ENCODE measurements at places on chromosomes 1 and 21.

- DNase-seq = no peak
Observed at GRCh38 chr1:231194843-231195516, 33.1 kb downstream of the TRIM67 start.

- peak; percentile 89 for DNase-seq
Observed at GRCh38 chr1:155086128-155086741, 7.6 kb downstream of the EFNA3 start.

GRCh38 chr1:58816747-58817221 is 32.9 kb upstream of the JUN start:
- DNase-seq = no peak

GRCh38 chr1:230542681-230543080 is 99.6 kb upstream of the COG2 start:
- DNase-seq = no peak

GRCh38 chr1:236151739-236152424 is 9.5 kb downstream of the GPR137B start:
- no peak for DNase-seq

DNA sequence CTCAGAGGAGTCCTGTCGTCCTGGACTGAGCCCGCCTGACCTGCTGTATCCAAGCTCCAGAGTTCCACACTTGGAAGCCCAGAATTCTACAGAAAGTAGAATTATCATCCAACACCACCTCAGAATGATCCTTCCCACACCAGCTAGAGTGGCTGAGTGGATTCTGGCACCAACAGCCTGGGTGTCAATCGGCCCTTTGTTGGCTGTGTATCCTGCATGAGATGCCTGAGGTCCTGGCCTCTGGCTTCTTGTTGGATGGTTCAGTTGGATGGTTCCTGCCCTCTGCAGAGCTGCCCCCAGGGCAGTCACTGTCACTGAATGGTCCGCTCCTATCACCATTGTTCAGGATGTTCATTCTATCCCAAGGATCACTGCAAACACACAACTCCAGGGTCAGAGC is 49.8 kb downstream of the PGBD5 start:
- no peak for DNase-seq

DNA sequence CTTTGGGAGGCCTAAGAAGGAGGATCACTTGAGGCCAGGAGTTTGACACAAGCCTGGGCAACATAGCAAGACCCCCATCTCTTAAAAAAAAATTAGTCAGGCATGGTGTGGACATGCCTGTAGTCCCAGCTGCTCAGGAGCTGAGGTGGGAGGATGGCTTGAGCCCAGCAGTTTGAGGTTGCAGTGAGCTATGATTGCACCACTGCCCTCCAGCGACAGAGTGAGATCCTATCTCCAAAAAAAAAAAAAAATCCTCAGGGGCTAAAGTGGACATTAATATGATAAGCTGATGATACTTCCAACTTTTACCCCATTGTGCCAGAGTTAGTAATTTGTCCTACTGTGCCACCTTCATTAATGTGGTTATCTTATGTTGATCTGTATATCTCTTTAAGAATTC is 327.8 kb upstream of the FMN2 start:
- peak; percentile 70 for DNase-seq

GRCh38 chr1:167409183-167409582 is 109.1 kb downstream of the CD247 start:
- peak; percentile 14 for DNase-seq

- no peak for DNase-seq
Observed at GRCh38 chr1:64398936-64399335, 71.0 kb upstream of the CACHD1 start.

GRCh38 chr1:220579317-220579716 is 51.4 kb downstream of the MARK1 start:
- no peak for DNase-seq

- no peak for DNase-seq
Observed at GRCh38 chr21:20308586-20309315, 689.5 kb upstream of the NCAM2 start.

DNA sequence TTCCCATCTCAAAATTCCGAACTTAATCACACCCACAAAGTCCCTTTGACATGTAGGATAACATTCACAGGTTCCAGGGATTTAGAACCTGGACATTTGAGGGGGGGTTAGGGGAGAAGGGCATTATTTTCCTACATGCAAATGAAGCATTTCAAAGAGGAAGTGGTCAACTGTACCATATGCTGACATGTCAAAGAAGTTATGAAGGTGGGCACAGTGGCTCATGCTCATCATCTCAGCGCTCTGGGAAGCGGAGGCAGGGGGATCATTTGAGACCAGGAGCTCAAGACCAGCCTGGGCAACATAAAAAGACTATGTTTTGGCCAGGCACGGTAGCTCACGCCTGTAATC is 35.7 kb downstream of the PTP4A2 start:
- no peak for DNase-seq

DNA sequence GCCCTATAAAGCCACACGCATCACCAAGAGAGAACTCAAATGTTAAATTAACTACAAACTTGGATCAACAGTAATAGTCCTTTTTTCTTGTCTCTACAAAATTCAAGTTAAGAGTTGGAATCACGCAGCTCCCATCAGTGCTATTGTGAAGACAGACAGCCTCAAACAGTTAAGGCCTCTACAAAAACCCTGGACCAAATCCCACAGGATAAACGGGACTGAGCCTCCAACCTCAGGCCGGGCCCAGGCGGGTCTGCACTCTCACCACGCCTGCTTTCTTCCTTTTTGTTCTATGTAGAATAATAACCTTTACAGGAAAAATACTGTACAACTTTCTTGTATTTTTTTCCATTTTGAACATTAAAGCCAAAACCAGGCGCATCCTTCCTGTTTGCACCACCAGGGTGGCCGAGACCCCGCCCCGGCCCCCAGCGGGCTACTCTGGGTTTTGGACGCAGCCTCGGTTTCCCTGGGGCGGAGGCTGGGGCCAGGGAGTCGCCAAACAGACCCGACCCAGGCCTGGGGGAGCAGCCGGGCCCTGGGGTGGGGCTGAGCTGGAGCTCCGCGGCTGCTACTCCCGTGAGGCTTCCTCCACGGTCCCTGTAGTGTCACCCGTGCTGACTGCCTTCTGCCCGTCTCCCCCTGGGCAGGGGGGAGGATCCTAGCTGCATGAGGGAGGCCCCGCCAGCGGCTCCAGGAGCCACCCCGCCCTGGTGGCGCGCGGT is 158.4 kb downstream of the CASZ1 start:
- DNase-seq = no peak

DNA sequence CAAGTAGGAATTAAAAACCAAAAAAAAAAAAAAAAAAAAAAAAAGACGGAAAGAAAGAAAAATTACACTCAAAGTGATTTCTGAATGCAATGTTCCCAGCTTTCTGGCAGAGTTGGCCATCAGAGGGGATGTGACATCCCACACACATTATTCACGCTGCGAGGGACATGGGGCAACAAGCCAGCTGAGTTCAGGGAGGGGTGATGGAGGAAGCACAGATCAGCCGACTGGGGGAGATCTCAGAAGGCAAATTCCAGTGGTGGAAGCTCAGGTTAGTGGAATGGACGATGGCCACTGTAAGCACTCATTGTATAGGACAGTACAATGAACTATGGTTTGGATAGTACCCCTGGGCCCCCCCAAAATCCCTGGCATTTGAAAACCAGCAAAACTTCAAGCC is 311.9 kb downstream of the PCP4 start:
- no peak for DNase-seq

GRCh38 chr1:90494748-90495282 is 222.3 kb downstream of the BARHL2 start:
- no peak for DNase-seq

DNA sequence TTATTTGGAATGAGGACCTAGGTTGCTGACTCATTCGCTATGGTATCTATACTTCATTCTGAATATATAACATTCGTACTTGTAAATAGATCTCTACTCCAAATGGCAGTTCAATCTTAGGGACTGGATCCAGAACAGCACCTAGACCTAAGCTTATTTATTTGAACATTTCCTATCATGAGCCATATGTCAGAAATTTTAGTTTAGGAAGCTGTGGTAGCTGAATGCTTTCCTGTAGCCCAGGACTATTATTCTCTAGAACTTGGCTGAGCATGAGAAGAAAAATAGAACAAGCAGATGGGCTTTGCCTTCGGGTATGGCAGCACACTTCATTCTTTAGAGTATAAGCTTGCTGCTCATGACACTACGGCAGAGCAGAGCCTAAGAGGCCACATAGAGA is 1114.4 kb upstream of the B3GALT2 start:
- DNase-seq = no peak

DNA sequence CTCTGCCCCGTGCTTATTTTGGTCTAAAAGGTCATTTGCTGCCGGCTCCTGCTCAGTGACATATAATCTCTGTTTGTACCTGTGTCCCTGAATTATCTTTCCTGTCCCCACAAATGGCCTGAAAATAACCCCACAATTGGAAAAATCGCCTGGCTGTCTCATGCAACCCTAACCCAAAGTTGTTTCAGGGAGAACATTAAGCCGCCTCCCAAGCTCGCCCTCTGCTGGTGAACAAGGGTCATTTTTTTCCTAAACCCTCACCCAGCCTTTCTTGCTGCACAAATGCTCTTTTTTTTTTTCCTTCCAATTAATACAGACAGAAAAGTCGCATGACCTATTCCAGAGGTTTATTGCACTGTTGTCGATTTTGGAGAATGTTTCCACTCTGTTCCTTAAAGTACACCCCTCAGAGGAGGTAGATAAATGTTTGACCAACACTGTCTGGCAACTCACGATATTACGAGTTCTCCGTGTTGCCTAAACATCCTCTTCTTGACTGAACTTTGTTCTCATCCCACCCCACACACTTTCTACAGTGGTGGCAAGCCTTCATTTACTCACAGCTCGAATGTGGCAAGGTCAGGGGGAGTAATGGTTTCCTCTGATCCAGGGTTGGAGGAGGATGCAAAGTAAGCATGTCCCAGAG is 148.7 kb downstream of the ZZZ3 start:
- peak; percentile 77 for DNase-seq

DNA sequence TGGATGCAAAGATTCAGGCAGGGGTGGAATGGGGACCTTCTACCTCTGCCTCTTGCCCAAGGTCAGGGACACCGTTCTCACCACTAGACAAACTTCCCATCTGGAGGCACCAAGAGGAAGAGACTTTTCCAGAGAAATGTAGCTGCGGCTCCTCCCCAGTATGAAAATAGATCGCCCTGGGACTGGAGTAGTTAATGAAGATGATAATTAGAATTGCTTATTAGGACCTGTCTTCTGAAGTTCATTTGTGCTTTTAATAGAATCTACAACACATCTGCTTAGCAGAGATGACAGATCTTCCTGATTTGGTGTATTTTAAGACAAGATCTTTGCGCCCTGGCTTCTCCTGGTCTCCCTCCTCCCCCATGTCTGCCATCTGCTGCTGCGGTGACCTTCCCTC is 266.6 kb downstream of the KAZN start:
- no peak for DNase-seq

DNA sequence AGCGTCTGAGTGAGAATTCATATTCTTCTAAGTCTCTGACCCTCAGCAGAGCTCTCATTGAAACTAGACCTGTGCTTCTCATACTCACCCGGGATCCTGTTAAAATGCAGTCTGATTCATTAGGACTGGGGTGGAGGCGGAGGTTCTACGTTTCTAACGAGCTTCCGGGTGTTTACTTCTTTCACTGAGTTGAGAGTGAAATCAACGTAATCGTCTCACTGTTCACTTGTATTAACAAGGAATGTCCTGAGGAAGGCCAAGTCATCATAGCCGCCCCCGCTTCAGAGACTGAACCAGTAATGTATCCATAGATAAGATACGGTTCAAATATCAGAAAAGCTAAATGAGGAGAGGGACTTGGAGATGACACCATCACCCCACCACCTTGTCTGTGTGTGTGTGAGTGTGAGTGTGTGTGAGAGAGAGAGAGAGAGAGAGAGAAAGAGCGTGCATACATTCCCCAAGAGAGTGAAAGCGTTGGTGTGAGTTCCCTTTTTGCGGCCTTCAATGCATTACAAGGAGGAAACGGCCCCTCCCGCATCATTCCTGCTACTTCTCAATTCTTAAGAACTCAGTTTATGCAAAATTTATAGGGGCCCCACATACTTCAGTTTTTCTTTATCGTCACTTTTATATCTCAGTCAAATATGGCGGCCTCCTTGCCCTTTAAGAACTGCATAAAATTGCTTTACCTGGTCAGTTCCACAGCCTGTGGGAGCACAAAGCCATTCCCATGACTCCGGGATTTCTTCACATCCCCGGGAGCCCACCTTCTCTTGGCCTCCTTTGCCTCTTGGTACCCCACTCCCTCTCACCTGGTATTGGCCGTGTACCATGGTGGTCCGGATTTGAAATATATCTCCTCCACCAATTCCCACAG is 19.8 kb downstream of the KMO start:
- peak; percentile 94 for DNase-seq

GRCh38 chr1:89532228-89532627 is 7.6 kb downstream of the LRRC8B start:
- no peak for DNase-seq

- no peak for DNase-seq
Observed at GRCh38 chr1:245124644-245125043, 30.1 kb upstream of the KIF26B start.

DNA sequence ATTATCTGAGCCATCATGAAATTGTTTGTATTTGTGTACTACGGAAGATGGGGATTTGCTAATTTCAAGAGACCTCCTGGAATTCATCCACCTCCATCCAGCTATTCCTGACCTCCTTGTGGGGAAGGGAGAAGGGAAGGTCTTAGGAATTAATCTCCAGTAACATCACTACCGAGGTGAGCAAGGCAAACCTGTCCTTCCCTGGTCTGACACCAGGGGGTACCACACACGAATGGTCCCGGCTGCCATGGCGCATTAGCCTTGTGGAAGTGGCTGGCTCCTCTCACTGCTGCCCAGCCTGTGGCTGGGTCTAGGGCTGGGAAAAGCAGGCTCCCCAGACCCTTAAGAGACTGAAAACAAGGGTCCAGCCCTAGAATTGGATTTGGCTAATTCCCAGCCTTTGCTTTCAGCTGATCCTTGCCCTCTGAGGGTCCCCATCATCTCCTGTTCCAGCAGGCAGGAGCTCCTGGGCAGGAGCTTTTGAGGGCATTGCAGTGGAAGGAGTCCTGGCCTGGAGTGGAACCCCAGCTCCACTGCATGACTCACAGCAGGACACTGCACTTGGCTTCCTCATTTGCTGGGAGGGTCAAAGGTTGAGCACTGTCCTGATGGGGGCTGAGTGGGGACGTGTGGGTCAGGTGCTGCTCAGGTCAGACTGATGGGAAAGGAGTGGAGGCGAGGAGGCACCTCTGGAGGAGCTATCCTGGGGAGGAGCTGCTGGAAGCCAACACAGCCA is 34.8 kb downstream of the RIMS3 start:
- DNase-seq = peak; percentile 39

GRCh38 chr1:225617956-225618355 is 35.0 kb downstream of the ENAH start:
- DNase-seq = no peak

GRCh38 chr1:86339014-86339812 is 56.9 kb downstream of the ODF2L start:
- DNase-seq = peak; percentile 83

GRCh38 chr1:33874636-33875035 is 10.8 kb downstream of the HMGB4 start:
- no peak for DNase-seq

- no peak for DNase-seq
Observed at GRCh38 chr1:174744886-174745285, 254.9 kb upstream of the CACYBP start.

- DNase-seq = no peak
Observed at GRCh38 chr21:44555200-44555875, 3.3 kb downstream of the KRTAP10-3 start.

All from KBM-7 (cell line).